Esophagus squamous epithelium (tissue), 5 donors: ENCODE measurements at places on chromosomes 2 and 18.

DNA sequence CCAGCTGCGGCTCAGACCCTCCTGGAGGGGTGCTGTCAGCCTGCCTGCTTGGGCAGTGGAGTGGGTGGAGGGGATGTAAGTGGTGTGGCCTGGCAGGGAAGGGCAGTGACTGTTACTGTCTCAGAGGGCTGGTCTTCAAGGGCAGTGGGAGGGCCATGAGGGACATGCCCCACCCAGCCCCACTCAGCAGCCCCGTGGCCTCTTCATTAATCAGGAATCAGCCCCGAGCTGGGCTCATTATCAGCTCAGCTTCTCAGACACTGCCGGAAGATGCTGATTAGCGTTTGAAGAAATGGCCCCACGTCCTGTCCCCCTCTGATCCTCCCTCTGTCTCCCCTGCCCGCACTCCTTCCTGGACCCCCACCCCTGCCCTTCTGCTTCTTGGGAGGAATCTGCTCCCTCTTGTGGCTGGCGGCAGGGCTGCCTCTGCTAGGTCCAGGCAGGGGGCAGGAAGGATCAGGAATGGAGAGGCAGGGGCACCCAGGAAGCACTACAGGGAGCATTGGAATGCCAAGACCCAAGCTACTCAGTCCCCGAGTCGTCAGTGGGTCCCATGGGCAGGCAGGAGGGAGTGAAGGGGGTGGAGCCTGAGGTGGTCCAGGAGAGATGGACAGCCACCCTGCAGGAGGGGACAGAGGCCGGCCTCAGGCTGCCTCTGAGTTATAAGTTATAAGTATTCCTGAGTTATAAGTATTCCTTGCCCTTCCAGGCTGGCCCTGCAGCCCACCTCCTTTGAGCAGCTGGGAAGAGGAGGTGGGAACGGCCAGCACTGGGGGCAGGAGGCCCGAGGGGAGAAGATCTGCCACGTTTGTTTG, 7.0 kb downstream of the ASIC4 start:
- no peak for DNase-seq

- no peak for DNase-seq
These were observed 13.6 kb downstream of the ADI1 start for GRCh38 chr2:3505771-3506170.

GRCh38 chr2:62224976-62225375, 29.1 kb downstream of the B3GNT2 start:
- no peak for DNase-seq

DNA sequence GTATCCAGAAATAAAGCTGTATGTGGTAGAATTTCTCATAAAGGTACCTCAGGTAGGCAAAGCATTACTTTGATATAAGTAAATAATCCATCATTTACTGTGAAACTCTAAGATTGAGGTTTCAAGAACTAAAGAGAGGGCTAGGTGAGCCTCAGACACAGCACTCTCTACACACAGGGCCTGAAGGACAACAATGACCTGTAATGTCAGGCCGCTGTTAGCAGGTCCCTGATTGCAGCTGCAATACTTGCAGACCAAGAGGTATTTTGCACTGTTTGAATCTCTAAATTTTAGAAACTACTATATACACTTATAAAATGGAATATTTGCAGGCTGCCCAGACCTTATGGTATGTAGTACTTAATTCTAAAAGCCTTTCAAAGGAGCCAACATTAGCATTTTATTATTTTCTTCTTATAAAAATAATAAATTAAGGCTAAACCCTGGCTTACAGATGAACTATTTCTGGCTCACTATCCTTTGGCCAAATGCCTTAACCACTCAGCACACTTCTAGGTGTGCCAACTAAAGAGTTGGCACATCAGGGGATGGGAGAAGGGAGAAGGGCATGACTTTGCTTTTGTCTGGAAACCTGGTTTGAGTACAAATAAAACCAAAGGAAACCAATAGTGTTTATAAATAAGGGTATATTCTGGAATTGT, 66.7 kb upstream of the SLC39A10 start:
- DNase-seq = no peak

DNA sequence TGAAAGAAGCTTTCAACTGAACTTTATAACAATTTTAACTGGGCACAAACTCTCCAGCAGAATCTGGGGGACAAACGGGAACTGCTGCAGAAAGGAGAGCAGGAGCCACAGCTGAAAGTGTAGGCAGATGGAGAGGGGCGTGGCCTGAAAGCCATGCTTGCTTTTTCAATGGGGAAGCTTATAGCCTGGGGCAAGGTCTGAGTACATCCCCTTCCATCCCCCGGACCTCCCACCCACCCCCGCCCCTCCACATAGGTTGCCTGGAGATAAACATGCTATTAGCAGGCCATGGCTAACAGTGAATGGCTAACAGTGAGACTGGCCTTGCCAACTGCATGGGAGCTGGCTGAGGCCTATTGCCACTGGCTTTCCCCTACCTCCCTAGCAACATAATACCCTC, 317.9 kb upstream of the TANK start:
- no peak for DNase-seq

DNA sequence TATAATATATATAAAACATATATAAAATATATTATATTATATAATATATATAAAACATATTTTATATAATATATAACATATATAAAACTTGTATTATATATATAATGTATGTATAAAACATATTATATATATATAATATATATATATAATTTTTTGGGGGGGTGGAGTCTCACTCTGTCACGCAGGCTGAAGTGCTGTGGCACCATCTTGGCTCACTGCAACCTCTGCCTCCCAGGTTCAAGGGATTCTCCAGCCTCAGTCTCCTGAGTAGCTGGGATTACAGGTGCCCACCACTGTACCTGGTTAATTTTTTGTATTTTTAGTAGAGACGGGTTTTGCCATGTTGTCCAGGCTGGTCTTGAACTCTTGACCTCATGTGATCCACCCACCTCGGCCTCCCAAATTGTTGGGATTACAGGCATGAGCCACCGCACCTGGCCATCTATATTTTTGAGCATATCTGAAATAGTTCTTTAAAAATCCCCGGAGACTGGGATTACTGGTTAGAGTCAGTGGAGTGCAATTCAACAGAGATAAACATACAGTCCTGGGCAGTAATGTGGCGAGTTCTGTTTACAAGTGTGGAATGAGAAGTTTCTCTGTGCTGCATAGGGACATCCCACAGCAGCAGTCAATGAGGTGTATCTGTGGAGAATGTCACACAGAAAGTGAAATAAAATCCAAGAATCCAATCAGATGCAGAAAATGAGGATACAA, 208.4 kb downstream of the MYCN start:
- DNase-seq = no peak

DNA sequence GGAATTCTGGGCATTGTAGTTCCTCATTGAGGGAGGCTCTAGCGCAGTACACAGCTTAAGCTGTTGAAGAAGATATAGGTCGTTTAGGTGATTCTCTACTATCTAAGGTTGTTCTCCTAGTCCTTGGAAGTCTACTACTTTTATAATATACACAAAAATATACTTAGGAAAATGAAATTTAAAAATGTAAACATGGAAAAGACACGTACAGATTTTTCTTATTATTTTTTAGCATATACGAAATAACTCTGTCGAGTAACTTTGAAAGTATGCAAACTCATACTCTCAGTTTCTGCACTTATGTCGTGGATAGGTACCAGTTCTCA, 272 bp upstream of the FASTKD1 start:
- DNase-seq = no peak

DNA sequence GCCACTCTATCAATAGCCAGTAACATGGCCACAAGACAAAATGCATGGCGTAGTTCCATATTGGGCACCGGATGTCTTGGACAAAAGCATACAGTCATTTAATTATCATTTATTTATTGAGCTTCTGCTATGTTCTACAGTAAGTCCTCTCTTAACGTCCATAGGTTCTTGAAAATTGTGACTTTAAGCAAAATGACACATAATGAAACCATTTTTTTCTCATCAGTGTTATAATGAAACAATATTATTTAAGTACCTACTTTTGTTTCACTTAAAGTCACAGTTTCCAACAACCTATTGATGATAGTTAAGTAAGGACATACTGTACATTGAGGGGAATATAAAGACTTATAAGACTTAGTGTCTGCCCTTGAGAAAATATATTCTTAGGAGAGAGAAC, 84.9 kb downstream of the XRCC5 start:
- no peak for DNase-seq

GRCh38 chr18:48806551-48807261, 144.1 kb downstream of the SMAD7 start:
- no peak for DNase-seq

- no peak for DNase-seq
These were observed 891.6 kb upstream of the ZEB2 start for GRCh38 chr2:145411493-145411892.

DNA sequence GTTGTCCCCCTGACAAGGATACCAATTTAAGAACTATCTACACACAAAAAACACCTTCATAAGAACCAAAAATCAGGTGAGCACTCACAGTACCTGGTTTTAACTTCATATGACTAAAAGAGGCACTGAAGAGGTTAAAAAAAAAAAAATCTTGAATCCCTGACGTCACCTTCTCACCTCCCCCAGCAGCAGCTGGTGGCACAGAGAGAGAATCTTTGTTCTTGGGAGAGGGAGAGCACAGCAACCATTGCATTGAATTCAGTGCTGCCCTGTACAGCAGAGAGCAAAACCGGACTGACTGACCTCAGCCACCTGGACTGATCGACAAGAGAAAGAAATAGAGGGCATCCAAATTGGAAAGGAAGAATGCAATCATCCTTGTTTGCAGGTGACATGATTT, 566.0 kb downstream of the TMX3 start:
- DNase-seq = no peak
